ENCODE measurements at places on chromosomes 2 and 18. TPM values are rescaled to one million over a fixed set of nuclear protein-coding genes. Genes with fewer than 3 reads are reported as not detected.

Gene RPRD1A
- 35.3 TPM for total RNA-seq

Gene ABI2
- total RNA-seq, result 23.1 TPM

Gene POTEI
- total RNA-seq, result 0.08 TPM

Gene MAPK4
- total RNA-seq, result not detected

Gene TXNDC2
- total RNA-seq, result not detected

Gene BOLL
- not detected for total RNA-seq

Gene FTCDNL1
- 0.69 TPM for total RNA-seq

Gene DRC1
- not detected for total RNA-seq

Gene SKOR2
- not detected for total RNA-seq

Gene ARHGAP15
- total RNA-seq, result not detected

Gene ZNF2
- total RNA-seq, result 0.69 TPM

Gene CSRNP3
- 0.08 TPM for total RNA-seq

Gene FAP
- total RNA-seq, result not detected

Gene STARD7
- 133 TPM for total RNA-seq

Gene POTEE
- total RNA-seq, result 0.18 TPM

Gene PNO1
- 19.1 TPM for total RNA-seq

Gene TNFRSF11A
- total RNA-seq, result 7.4 TPM

Gene OTOS
- not detected for total RNA-seq

Gene NAT8
- total RNA-seq, result not detected

Gene SOWAHC
- 51.6 TPM for total RNA-seq

Gene ILKAP
- 27.5 TPM for total RNA-seq

Gene SPC25
- total RNA-seq, result 7.0 TPM

Gene ANKRD62
- not detected for total RNA-seq

Gene GCA
- 32.9 TPM for total RNA-seq

Gene CRYBA2
- not detected for total RNA-seq

Gene GAD1
- 29.8 TPM for total RNA-seq

Gene SCN3A
- total RNA-seq, result not detected

Gene SMAD7
- total RNA-seq, result 72.3 TPM

Gene SLC16A14
- total RNA-seq, result 0.23 TPM

Gene KLHL30
- 1.1 TPM for total RNA-seq

Gene ANKRD30B
- total RNA-seq, result 0.03 TPM

Gene IL1R2
- total RNA-seq, result 3.9 TPM

Gene ZNF519
- total RNA-seq, result 9.3 TPM

Gene NYAP2
- 0.05 TPM for total RNA-seq

Gene SERPINB13
- total RNA-seq, result not detected

Gene MPV17
- total RNA-seq, result 37.3 TPM

Gene ST6GAL2
- total RNA-seq, result not detected

Gene MYCN
- total RNA-seq, result not detected

Gene CTNNA2
- total RNA-seq, result not detected

Gene STAT4
- 0.39 TPM for total RNA-seq

Gene MTHFD2
- 180 TPM for total RNA-seq

Gene CPO
- not detected for total RNA-seq

Gene TMEM169
- total RNA-seq, result 0.08 TPM

Gene SCYGR4
- total RNA-seq, result not detected

Gene STPG4
- total RNA-seq, result 6.9 TPM

Gene CD226
- not detected for total RNA-seq

Gene DSC3
- total RNA-seq, result 0.03 TPM

Gene NEU2
- total RNA-seq, result not detected

Gene ERFE
- 4.5 TPM for total RNA-seq
